ENCODE measurements at places on chromosomes 3 and 15. TPM values are rescaled to one million over a fixed set of nuclear protein-coding genes. Genes with fewer than 3 reads are reported as not detected.

DNA sequence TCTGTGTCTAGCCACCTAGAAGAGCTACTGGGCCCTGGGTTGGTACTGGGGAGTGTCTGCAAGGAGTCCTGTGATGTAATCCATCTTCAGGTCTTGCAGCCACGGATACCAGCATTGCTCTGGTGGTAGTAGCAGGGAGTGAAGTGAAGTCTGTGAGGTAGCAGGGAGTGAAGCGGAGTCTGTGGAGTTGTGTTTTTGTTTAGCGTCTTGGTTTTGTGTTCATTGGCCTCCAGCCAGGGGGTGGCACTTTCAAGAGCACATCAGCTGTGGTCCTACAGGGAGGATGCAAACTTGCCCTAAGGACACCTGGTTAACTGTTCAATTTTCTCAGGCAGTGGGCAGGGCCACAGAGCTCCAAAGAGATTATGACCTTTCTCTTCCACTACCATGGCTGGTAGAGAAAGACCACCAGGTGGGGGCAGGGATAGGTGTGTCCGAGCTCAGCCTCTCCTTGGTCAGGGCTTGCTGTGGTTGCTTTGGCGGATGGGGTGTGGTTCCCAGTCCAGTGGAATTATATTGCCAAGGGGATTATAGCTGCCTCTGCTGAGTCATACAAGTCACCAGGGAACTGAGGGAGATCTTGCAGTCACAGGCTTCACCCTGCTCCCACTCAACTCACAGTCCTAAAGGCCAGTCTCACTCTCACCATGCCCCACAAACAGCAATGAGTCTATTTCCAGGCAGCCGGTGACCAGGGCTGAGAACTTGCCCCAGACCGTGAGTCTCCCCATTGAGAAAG is 424.7 kb downstream of the ZBBX start:
- DNase-seq = no peak

DNA sequence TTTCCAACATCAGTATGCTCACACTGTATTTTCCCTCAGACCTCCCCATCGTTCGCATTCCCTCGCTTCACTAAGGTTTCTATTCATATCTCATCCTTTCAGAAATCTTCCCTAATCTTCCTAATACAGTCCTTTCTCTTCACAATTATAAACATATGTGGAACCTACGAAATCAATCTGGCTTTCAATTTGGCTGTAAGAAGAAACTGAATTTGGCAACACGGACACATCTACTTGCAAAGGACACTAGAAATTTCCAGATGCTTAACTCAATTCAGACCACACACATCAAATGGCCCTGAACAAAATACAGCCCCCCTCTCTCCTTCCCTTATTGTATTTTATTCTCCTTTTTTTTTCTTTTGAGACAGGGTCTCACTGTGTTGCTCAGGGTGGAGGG is 39.1 kb upstream of the TM4SF19 start:
- DNase-seq = no peak

- no peak for DNase-seq
Measured at GRCh38 chr3:114456742-114457141, 162.9 kb downstream of the TIGIT start.

DNA sequence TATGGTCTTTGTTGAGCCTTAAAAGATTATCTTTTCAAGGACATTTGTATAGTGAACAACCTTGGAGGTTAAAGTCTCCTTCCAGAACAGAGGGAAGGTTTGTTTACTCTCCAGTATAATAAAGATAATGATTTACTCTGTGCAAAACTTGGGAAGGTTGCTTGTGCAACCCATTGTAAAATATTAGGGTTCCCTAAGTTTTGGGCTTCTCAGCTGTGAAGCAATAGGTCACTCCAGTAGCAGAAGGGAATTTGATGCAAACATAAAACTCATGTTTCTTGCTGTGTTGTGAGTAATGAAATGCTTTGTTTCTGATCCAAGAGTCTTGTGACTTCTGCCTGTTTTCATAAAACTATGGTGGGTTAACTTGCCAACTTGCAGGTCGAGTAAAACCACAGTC is 177.5 kb downstream of the SUCNR1 start:
- DNase-seq = no peak

DNA sequence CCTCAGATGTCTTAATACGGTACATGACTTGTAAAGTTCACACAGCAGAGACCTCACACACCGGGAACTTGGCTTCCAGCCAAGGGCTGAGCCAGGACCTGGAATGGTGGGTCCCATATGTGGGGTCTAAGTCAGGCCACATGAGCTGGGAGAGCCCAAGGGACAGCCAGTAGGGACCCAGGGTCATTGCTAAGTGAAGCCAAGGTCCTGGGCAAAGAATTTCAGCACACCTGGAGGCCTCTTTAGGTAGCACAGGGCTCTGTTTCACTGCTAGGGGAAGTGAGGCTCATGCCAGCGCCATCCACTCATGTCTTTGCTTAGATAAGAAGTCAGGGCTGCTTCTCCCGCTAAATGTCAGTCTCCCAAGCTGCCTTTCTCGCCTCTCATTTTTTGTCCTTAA is 116.6 kb upstream of the TLE3 start:
- no peak for DNase-seq

DNA sequence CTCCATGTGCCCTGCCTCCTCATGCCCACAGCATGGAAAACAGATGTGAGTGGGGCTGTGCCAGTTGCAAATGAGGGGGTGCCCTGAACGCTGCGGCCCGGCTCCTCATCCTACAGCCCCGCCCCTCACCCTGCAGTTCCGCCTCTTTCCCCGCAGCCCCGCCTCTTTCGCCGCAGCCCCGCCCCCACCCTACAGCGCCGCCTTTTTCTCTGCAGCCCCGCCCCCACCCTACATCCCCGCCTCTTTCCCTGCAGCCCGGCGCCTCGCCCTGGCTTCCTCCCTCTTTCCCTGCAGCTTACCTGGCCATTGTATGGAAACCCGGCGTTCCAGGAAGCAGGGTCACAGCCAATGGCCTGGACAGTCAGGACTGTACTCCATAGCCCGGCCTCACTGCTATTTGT is 284.9 kb downstream of the TLE3 start:
- no peak for DNase-seq

GRCh38 chr15:75930866-75931265 is 27.2 kb downstream of the FBXO22 start:
- DNase-seq = no peak

DNA sequence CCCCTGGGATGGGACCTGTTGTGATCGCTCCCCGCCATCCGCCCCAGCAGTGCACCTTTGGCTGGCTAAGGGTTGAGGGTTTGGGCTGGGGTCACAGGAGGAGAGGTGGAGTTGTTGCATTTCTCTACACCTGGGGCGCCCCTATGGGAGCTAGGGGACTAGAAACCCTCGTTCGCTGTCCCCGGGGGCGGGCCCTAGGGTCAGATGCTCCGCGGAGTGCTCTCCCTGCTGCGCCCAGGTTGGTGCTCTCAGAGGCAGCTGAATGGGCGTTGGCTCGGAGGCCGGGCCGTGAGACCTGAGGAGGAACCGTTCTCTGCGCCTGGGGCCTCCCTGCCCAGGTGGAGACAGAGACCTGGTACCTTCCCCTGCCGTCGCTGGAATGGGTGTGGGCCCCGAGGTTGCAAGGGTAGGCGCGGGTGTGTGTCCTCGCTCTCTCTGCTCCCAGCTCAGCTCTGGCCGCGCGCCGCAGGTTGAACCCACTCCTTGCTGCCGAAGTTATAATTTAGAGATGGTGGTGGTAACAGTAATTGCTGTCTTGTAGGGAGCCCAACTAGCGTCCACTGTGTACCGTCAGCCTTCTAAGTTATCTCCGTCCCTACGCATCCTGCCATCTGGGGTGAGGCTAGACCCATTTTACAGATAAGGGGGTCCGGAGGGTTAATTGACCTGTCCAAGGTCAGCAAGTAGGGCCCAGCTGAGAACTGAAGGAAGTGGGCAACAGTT is 965 bp downstream of the FLNB start:
- no peak for DNase-seq

DNA sequence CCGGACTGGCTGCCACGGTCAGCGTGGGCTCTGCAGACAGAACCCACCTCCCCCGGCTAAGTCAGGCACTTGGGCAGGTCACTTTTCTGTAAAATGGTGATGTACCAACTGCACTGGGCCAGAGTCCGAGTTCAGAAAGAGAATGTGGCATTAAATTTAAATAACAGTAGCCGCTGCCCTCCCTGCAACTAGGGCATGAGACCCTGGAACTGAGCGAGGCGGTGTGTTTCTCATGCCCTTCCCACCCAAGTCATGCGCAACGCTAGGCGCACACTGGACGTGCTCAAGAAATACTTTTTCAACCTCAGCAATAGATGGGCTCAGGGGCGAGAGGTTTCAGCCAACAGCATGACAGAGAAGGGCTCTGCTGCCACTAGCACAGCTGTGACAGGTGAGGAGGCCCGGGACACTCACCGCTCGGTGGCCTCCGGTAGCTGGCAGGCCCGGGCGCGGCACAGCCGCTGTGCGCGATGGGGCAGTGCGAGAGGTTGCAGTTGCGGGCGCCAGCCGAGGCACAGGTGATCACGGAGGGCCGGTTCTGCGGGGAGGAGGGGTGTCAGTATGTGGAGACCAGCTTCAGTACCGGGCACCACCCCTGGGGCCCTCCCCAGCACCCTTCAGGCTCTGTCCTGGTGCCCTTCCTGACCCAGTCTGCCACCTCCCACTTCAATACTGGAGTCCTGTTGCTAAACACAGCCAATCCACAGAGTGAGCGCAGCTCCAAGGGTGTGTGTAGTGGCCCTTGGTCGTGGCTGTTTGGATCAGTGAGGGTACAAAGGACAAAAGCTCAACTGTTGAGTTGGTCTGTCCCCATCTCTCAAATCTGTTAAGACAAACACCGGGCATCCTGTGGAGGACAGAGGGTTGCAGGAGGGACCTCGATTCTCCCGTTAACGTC is 84.5 kb downstream of the VGLL4 start:
- no peak for DNase-seq

GRCh38 chr15:79076661-79077060 is 13.9 kb downstream of the RASGRF1 start:
- DNase-seq = no peak

- DNase-seq = no peak
Measured at GRCh38 chr15:26113296-26113695, 250.2 kb upstream of the ATP10A start.

DNA sequence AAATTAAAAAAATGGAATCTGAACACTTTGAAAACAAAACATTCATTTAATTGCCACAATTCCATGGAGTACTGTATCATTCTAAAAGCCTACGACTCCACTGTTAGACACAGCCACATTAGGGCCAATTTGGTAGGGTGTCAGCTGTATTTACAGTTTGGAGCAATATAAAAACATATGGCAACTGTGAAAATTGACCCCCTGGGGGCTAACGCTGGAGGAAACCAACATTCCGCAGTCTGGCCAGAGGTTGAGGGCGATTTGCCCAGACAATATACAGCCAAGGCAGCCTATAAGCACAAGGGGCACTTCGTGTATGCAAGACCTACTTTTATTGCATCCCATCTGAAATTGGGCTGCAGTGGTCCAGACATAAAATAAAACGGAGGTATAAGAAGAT is 476.5 kb upstream of the WNT5A start:
- DNase-seq = no peak

DNA sequence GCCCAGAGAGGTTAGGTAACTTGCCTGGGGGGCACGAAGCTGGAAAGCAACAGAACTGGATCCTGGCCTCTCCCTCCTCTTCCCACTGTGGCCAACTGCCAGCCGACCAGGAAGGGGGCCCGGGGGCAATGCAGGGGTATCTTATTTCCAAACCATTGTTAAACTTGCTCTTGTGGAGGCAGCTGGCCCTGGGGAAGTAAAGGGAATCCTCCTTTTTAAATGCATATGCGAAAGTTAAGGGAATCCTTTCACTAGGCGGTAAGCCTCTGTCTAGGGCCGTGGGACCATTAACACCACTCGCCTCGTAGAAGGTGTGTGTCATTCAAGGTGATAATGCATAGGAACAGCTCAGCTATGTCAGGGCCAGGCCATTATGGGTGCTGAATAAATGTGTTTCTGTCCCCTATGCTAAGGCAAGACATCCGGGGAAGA is 68.6 kb downstream of the ST6GAL1 start:
- DNase-seq = no peak

Gene ADAMTS9
- polyA plus RNA-seq = 66.8 TPM

DNA sequence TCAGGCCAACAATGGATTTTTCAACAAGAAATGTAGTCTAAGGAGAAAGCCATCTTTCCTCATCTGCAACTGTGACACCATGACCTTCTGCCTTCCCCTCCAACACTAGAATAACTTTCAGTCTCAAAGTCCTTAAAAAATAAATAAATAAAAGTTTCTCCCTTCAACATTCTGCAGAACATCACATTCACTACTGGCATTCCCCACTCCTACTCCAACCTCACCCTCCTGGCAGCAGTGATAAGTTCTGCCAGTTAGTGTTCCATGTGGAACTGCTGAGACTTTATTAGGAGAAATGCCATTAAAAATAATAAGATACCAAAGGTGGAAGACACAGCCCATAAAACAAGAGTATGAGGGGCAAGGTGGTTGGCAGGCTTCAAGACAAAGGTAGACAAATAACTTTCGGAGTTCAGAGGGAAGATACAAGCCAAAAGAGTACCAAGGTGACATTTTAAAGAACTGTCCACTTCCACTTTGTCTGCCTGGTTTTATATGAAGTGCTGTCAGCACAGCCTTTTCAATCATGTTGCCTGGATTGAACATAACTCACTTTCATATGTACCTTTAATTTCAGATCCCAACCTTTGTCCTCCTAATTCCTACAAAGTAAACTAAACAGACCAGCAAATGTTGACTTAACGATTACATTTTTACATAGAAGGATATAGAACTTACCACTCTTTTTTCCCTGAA is 37.5 kb upstream of the RSL24D1 start:
- DNase-seq = no peak

- DNase-seq = no peak
Measured at GRCh38 chr3:137332297-137332696, 374.5 kb downstream of the IL20RB start.
